Erythroblast (primary cell): ENCODE measurements at places on chromosomes 12 and 14.

- no peak for DNase-seq
Observed at GRCh38 chr14:88496414-88496813, 58.4 kb downstream of the PTPN21 start.

DNA sequence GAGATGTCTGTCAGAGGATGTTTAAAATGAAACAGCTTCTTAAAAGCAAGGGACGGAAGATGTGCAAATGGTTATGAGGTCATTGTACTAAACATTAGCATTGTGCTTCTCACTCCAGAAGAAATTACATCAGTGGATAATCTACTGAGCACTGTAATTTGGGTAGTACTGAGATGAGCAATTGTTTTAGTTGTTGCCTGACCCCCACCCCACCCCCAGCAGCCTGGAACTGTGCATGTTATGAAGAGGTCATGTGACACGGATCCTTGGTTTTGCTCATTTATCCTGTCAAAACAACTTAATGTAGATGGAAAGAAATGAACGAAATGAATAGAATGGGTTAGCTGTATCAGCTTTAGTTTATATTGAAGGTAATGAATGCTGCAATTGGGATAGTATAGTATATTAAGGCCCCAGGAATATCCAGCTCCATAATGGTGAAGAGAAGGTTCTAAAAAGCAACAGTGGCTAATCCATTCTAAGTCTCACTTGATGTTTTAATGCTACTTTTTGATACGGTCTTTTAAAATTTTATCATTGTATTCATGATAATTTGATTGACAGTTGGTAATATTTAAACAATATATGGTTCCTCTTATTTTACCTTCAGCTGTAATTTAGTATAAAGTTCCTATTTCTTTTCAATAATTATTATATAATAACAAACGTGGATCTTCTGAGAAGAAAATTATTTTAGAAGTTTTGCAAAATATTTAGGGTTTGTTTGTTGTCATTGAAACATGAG lies 58.5 kb downstream of the WNK1 start:
- DNase-seq = peak; percentile 62

DNA sequence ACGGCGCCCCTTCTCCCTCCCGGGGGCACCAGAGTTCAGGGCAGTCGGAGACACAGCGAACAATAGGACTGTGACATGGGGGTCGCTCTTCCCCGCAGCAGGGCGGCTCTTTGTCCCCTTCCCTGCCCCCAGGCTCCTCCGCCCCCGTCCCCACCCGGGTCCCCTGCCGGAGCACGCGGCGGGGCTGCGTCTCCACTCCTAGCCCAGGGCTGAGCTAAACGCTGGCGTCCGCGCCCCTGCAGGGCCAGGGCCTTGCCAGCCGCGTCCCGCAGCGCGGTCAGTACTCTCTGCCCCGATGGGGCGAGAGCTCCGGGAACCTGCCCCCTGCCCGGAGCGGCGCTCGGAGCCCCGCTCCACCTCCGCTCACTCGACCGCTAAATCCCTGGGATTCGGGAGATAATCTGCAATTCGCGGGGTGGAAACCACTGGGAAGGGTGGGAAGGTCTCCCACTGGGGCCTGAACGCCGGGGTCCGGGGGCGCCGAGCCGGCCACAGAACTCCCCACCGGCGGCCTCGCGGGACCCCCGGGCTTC lies 825 bp upstream of the CCDC85C start:
- DNase-seq = peak; percentile 35

DNA sequence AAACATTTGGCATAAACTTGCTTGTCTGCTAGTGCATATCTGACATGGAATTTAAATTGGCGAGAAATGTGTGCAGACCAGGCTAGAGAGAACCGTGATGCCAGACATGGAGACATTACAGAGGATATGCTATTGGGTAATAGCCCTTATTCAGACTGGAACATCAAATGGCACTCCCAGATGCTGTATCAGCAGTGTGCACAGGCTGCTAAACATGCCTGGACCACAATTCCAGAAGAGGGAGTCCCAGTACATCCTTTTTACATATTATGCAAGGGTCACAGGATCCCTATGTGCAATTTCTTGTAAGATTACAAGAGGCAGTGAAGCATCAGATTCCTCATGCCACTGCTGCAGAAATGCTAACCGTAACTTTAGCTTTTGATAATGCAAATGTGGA lies 354.5 kb upstream of the FOXG1 start:
- DNase-seq = no peak

GRCh38 chr12:109779382-109779781 lies 53.8 kb downstream of the TRPV4 start:
- DNase-seq = peak; percentile 23

DNA sequence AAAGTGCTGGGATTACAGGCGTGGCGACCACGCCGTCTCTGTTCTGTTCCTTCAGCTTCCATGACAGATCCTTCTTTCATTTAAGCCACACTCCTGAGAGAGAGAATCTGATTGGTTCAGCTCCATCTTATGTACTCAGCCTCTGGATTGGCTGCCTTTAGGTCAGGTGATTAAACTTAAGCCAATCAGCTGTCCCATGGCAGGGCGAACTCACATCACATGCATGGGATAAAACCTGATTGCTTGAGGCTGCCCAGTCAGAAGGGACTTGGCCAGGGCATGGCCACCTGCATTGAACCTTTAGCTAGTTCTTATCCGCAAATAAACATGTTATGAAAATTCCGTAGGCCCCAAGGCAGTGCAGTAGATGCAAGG lies 274.2 kb downstream of the SUDS3 start:
- peak; percentile 1 for DNase-seq

- no peak for DNase-seq
Observed at GRCh38 chr14:24064856-24065255, 6.5 kb upstream of the CPNE6 start.

DNA sequence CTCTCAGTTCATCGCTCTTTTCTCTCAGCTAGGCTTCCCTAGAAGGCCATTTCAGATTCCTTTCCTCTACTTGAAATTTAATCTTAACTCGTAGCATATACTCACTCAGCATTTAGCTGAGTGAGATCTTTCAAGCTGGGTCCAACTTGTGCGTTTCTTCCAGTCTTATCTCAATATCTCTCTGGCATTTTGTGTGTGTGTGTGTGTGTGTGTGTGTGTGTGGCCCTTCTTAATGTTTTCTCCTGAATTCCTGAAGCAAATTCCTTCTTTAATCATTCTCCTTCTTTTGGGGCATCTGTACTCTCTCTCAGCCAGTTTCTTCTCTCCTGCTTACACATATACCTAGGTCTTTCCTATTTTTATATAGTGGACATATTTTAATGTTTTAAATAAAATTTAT lies 129.1 kb downstream of the KITLG start:
- no peak for DNase-seq

DNA sequence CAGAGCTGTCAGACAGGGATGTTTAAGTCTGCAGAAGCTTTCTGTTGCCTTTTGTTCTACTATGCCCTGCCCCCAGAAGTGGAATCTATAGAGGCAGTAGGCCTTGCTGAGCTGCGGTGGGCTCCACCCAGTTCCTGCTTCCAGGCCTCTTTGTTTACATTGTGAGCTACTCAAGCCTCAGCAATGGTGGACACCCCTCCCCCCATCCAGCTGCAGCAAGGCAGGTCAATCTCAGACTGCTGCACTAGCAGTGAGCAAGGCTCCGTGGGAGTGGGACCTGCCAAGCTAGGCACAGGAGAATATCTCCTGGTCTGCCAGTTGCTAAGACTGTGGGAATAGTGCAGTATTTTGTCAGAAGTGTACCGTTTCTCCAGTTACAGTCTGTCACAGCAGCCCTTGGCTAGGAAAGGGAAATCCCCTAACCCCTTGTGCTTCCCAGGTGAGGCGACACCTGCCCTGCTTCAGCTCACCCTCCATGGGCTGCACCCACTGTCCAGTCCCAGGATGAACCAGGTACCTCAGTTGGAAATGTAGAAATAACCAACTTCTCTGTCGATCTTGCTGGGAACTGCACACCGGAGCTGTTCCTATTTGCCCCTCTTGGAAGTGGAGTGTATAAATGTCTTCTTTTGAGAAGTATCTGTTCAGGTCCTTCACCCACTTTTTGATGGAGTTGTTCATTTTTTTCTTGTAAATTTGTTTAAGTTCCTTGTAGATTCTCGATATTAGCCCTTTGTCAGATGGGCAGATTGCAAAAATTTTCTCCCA lies 213.5 kb upstream of the SLC38A2 start:
- DNase-seq = no peak

DNA sequence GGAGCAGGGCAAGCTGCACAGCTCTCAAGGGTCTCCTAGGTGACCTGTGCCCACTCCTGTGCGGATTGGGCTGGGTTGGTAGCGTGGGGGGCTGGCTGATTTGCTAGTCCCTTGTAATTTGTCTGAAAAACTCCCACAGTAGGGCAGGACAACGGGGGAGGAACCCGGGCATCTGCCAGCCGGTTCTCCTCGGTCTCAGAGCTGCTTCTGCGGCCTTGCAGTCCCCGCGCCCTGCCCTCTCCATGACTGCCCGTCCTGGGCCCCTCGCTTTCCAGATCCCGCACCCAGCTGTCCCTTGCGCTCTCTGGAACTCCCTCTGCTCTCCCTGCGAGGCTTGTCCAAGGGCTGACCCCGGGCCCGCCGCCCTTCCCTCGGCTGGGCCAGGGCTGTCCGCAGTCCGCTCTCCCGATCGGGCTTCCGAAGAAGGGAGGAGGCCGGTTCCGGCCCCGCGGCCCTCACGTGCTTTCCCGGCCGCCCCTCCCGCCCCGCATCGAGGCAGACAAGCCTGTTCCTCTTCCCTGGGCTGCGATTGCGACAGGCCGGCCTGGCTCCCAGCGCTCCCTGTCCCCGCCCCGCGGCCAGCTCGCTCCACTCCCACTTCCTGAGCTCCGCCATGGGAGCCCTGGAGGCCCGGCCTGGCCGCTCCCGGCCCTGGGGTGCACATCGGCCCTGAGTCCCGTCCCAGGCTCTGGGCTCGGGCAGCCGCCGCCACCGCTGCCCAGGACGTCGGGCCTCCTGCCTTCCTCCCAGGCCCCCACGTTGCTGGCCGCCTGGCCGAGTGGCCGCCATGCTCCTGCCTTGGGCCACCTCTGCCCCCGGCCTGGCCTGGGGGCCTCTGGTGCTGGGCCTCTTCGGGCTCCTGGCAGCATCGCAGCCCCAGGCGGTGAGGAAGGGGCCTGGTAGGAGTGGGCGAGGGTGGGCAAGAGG lies at the start of gene LTBR:
LTBR (plus strand) TSS at position 591 of the 927 bp plus-strand sequence; CDS start at position 788, 197 bp downstream.
- peak; percentile 52 for DNase-seq

- DNase-seq = no peak
Observed at GRCh38 chr12:58882826-58883225, 37.5 kb downstream of the LRIG3 start.

DNA sequence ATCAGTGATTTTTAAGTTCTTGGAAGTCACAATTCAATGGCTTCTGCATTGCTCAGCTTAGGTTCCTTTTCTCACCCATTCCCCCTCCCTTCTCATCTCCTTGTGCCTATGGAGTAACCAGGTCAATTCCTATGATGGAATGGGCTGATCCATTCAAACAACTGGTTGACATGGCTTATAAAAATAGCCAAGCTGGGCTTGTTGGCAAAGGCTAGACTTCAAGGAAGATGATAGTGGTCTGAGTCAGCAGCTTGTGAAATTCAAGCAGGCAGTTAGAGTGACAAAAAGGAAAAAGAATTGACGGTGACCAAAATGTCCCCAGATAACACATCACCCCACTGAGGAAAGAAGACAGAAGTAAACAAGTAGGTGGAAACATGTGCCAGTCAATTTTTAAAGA lies 119.9 kb upstream of the PCED1B start:
- DNase-seq = no peak

GRCh38 chr12:64694130-64695040 lies 64.8 kb downstream of the GNS start:
- DNase-seq = peak; percentile 14

GRCh38 chr14:32980178-32980901 lies 41.7 kb downstream of the NPAS3 start:
- DNase-seq = no peak
